ENCODE measurements at places on chromosomes 11 and 22.

DNA sequence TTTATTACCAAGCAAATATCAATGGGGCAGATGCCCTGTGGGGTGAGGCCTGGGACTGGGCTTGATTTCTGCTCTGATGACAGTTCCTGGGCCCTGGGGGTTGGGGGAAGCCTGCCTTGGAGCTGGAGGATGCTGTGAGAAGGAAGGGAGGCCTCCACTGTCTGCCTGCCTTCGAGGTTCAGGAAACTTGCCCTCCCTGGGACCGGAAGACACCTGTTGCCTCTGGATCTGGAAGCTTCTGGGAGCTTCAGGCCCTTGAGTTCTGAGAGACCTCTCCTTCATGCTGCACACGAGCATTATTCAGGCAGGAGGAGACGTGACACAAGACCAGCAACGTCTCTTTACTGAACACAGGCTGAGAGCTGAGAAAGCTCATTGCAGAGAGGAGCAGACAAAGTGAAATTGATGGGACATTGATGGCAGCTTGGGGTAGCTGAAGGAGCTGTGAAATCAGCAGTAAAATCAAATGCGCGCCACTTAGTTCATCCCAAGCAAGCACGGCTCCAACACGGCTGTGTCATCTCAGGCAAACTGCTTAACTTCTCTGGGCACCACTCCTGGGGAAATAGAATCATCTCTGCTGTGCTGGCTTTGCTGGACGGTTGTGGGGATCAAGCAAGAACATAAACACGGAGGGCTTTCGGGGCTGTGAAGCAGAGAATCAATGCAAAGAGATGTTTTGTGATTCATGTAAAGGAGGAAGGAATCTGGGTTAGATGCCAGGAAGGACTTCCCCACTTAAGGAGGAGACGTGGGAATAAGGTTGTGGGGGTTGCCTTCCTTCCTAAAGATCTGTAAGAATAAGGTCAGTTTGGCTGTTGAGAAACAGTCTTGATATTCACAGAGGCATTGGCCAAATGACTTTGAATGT is 64.5 kb downstream of the TP53I11 start:
- DNase-seq, result no peak

- DNase-seq, result no peak
Measured at GRCh38 chr11:9065607-9066432, 25.6 kb downstream of the SCUBE2 start.

DNA sequence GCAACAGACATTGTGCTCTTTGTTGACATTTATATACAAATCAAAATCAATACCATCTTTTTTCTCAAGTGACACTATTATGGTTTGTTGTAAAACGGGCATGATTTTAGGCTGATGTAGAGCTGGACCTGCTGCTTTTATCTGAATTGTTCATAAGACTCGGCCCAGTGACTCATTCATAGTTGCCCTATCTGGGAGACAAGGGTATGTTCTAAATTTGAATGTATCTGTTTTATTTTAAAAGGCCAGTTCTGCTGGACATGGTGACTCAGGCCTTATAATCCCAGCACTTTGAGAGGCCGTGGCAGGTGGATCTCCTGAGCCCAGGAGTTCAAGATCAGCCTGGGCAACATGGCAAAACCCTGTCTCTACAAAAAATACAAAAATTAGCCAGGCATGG is 39.3 kb downstream of the CEP295 start:
- DNase-seq, result no peak

GRCh38 chr11:63769042-63769713 is 603 bp upstream of the ZFTA start:
- DNase-seq, result peak; percentile 88

- DNase-seq, result no peak
Measured at GRCh38 chr11:102994105-102994504, 38.6 kb upstream of the MMP13 start.

DNA sequence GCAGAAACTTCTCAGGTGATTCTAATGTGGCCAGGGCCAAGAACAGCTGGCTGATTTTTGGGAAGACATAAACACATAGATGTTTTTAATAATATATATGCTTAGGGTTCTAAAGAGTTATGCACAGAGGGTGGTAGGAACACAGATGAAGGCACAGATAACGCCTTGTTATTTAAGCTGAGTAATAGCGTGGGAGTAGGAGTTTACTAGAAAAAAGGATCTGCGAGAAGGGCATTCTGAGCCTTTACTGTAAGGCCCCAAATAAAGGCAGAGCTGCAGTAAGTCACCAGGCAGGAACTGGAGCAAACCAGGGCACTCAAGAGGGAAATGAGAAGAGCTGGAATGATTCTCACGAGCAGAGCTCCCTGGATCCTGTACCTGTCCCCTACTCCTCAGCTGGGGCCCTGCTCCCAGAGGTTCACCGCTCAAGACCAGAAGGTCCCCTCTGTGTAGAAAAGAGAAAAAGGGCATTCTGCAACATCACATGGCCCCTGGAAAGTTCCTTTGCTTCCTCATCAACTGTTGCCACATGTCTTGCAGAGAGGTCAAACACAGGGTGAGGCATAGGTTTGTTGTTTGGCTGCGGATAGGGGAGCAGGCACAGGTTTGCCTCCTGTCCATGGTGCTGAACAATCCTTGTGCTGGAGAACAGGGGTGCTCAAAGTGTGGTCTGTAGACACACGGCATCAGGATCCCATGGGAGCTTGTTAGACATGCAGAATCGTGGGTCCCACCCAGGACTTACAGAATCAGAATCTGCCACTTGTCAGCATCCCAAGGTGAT is 125.7 kb downstream of the TENM4 start:
- DNase-seq, result no peak

DNA sequence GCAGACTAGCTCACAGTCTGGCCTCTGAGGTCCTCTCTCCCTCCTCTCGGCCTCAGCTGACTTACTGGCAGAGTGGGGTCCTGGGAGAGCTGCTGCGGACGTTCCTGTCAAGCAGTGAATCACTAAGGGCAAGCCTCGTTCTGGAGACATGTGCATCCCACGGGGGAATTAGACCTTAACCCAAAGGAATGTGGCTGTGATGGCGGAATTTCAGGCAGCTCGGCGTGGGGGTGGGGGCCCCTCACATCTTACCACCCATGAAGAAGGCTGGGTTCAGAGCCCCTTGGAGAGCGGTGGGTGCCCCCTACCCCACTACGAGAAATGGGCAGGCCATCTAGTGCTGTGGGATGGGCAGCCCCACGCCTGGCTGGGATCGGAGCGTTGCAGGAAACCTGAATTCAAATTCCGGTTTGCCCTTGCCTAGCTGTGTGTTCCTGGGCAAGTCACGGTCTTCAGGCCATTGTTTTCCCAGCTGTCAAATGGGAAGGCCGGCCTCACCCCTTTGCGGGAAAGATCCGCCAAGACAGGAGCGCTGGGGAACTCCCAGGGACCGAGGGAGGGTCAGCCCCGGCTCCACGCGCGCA is 554 bp downstream of the LRRC32 start:
- DNase-seq, result peak; percentile 42

DNA sequence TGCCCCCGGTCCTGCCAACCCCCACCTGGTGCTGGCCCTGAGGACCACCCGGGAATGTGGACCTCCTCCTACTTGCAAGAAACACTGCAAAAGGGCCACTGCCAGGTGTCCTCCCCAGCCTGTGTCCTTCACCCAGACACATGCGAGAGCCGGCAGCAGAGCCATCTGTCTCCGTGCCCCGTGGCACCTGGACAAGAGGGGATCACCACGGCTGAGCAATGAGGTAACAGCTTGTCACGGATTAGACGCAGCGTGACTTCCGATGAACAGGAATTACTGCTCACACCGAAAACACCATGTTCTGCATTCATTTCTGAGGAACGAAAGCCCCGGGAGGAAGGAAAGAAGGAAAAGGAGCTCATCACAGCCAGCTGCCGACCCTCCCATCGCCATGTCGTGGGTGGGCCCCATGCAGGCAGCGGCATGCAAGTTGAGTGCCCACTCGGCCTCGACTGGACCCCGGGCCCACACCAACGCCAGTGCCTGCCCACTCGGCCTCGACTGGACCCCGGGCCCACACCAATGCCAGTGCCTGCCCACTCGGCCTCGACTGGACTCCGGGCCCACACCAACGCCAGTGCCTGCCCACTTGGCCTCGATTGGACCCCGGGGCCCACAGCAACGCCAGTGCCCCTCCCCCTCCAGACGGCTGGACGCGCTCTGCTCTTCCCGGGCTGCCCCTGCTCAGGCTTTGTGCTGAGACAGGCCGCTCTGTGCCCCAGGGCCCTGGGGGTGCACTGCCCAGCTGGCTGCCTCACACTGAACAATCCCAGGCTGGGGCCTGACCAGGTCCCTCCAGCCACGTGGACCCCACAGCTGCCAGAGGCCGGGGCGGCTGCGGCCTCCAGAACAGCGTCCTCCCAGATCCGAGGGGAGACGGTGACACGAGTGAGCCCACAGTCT is 22.0 kb downstream of the CHID1 start:
- no peak for DNase-seq

- DNase-seq, result no peak
Measured at GRCh38 chr11:128200467-128200866, 386.9 kb downstream of the ETS1 start.

GRCh38 chr11:73480677-73481076 is 104.5 kb downstream of the RELT start:
- no peak for DNase-seq

GRCh38 chr22:46213052-46213451 is 37.0 kb downstream of the CDPF1 start:
- no peak for DNase-seq

DNA sequence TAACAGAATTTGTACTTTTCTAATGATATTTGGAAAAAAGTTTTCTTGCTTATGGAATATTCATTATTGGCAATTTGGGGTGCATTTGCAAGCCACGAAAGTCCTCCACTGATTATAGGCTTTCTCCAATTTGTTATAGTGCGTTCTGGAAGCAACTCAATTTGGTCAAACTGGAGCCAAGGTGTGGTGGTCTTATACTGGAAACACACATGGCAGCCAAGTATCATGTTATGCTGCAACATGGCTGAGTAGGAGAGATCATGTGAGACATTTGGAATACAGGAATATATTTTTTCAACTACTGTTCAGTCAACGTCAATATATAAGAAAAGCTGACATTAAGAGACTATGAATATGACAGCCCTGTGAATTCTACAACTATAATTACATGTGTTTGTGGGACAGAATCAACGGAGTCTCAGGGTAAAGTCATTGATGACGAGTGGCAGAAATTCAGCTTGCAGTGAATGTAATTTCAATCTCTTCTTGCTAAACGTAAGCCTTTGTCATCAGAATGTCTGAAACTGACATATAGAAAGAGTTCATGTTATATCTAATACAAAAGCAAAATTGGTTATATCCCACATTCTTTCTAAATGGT is 83.8 kb upstream of the FIBIN start:
- DNase-seq, result no peak

DNA sequence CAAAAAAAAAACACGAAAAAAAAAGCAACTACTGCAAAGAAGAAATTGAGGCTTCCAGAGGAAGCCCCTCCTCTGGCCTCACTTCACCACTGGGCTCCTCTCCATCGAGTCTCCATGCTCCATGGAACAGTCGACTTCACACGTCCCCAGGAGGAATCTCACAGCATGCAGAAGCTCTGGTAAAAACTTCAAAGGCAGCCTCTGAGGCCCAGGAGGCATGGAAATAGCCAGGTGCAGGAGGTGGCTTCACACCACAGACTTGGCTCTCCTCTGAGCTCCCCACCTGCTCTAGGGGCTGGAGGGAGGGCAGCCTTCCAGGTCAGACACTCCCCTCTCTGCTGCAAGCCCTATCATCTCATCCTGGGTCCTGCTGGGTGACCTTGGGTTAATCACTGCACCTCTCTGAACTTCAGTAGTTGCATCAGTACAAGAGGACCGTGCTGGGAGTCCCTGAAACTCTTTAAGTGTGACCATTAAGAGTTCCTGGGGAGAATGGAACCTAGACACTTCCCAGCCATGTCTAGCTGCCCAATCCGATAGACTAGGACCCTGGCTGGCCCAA is 8.2 kb downstream of the PDE2A start:
- no peak for DNase-seq

- DNase-seq, result no peak
Measured at GRCh38 chr22:28053896-28054818, 135.1 kb upstream of the PITPNB start.

GRCh38 chr11:2399488-2400068 is 972 bp upstream of the TSSC4 start:
- no peak for DNase-seq

- DNase-seq, result no peak
Measured at GRCh38 chr11:102269927-102270326, 47.4 kb upstream of the BIRC3 start.

- DNase-seq, result no peak
Measured at GRCh38 chr22:32991353-32992101, 66.7 kb downstream of the SYN3 start.

- no peak for DNase-seq
Measured at GRCh38 chr22:42326301-42326700, 55.8 kb upstream of the TCF20 start.

- no peak for DNase-seq
Measured at GRCh38 chr11:121755906-121756305, 303.1 kb upstream of the SORL1-AS1 start.

DNA sequence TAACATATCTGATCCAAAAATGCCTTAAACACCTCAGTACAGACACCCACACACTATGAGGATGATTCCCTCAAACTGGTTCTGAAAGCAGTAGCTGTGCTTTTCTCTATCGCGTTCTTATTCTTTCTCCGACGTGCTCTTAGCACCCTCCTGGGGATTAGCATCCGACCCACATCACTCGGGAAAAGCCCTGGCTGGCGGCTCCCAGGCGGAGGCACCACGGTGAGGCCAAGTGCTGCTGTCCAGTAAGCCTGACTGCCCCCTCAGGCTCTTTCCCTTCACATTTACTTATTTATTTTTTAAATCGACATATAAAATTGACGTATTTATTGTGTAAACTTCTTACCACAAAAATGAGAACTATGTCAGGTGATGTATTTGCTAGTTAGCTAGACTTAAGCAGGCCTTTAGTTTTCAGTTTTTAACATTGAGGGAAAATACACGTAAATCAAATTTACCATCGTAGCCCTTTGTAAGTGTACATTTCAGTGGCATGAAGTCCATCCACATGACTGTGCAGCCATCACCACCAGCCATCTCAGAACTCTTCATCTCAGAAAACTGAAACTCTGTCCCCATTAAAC is 19.2 kb downstream of the TBX1 start:
- no peak for DNase-seq

- DNase-seq, result no peak
Measured at GRCh38 chr11:75496305-75496752, 29.4 kb downstream of the GDPD5 start.

DNA sequence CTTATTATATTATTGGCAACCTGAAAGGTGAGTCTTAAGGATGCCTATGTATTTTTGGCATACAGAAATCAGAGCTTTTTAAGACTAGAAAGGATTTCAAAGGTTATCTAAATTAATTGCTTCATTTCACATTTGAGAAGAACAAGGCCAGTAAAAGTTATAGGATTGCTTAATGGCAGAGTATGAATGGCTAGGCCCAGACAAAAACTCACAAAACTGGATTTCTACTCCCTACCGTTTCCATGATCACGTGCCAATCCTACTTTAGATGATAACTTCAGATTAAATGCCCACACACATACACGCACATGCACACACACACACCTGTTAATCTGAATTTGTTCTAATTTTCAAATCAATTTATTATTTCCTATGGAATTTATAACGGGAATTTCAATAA is 1.8 kb upstream of the PDE3B start:
- no peak for DNase-seq

All from NCI-H1417 (cell line).